Adrenal gland (tissue), 19 donors: ENCODE measurements at places on chromosomes 6 and 20.

DNA sequence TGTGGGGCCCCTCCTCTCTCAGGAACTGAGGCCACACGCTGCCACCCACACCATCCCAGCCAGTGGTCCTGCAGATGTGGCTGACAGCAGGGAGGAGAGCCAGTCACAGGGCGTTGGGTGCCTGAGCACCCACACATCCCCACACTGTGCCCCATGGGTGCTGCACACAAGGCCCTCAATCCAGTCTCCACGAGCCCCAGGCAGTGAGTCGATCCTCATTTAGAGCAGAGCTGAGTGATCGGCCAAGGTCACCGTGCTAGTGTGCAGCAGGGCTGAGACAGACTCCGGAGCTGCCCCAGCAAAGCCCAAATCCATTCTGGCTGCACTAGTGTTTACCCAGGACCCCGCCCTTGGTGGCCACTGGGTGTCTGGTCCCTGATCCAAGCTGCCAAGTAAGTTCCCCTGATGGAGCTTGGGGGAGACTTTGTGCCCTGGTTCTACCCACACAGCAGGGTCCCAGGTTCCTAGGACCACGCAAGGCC is 9.0 kb downstream of the C20orf203 start:
- no peak for DNase-seq

DNA sequence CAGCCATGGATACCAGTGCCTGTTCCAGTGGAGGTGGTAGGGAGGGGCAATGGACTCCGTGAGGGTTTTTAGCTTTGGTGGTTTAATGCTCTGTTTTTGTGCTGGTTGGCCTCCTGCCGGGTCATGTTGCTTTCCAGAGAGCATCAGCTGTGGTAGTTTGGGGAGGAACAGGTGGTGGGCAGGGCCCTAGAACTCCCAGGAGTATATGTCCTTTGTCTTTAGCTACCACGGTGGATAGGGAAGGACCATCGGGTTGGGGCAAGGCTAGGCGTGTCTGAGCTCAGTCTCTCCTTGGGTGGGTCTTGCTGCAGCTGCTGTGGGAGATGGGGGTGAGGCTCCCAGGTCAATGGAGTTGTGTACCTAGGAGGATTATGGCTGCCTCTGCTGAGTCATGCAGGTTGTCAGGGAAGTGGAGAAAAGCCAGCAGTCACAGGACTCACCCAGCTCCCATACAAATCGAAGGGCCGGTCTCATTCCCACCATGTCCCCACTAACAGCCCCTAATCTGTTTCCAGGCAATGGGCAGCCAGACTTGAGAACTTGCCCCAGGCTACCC is 38.9 kb downstream of the MRAP2 start:
- no peak for DNase-seq

DNA sequence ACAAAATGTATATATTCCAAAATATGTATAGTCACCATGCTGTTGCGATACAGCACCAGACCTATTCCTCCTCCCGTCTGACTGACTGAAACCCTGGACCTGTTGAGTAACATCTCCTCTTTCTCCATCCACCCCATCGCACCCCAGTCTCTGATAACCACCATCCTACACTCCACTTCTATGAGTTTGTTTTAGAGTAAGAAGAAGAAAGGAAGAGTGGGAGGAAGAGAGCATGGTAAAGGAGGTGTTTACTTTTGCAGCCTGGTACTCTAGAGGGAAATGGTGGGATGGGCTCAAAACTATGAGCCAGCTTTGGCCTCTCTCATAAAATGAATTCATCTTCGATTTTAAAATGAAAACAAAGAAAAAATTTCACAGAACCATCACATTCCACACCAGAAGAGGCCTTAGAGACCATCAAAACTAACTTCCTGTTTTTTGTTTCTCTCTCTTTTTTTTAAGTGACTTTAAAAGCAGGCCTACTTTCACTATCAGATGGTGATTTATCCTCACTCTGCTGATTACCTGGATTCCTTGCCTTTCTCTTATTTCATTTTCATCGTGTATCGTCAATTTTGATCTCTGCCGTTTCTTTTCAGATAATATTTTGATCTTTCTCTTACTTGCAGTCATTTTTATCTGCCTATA is 16.8 kb upstream of the FUCA2 start:
- DNase-seq = no peak

DNA sequence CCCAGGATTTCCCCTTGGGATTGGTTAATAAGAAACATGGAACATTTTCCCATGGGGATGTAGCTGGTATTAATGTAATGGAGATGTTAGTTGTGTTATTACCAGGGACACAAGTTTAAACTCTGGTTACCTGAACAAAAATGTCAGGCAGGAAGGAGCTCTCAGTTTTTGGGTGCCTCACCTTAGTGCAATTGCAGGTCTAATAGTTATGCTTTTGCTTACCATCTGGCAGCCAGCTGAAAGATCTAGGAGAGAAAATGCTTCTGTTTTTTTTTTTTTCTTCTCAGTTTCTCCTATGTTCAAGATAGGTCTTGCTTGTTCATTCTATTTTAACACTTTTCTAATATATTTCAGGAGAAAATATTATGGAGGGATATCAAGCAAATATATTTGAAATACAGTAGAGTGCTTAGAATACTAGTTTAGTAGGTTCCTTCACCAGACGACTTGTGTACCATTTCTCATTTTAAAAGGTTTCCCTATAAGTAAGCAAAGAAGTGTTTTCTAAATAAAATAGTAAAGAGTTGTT is 4.2 kb upstream of the UBE2J1 start:
- no peak for DNase-seq

DNA sequence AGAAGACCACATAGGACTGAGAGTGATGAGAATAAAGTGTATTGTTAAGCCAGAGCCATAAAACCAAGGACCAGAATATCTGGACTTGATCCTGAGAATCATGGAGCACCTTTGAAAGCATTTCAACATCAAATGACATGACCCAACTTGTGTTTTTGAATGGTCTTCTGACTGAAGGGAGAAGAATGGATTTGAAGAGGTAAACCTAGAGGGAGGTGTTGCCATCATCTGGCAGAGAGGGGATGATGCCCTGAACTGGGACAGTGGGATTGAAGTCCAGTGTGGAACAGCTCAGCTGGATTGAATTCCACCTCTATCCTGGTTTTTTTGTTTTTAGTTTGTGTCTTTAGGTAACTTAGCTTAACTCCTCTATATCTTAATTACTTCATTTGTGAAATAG is 570.0 kb downstream of the TBC1D32 start:
- DNase-seq = no peak

- DNase-seq = no peak
Observed at GRCh38 chr6:95690328-95690727, 113.0 kb downstream of the MANEA start.

DNA sequence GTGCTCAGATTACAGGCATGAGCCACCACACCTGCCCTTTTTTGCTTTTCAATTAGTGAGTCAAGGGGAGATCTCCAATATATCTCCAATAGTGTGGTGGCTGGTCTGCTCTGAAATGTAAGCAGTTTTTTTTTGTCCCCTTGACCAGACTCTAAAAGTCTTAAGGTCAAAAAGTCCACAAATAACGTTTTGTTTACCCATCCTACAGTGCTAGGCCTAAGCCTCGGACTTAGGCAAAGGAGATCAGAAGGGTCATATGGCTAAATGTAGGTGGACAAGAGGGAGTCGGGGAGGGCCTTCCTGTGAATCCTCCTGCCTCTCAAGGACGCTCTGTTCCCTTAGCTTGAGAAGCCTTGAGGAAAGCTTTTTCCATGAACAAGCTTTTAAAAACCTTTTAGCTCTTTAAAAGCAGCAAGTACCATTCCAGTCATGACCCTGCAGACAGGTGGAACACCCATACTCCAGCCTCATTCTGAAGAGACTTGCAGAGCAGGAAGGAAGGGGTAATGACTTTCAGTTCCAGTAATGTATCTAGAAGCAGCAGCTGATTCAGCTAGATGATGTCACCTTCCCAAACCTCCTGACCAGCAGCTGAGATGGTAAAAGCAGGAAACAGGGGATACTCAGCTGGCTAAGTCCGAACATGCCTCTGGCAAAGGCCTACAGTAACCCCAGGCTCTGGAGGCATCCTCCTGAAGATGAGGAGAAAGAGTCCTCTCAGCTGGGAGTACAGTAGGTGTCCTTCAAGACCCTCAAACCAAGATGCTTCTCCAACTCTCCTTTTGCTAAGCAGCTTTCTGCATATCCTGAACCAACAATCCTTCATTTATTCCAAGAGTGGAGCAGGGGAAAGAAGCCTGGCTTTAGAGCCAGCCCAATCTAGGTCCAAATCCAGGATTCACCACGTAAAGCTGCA is 23.6 kb downstream of the BCL2L1 start:
- peak; percentile 86 for DNase-seq

GRCh38 chr20:29740601-29740950 is 1516.9 kb upstream of the DEFB115 start:
- DNase-seq = no peak

- no peak for DNase-seq
Observed at GRCh38 chr6:88764081-88764480, 199.3 kb downstream of the RNGTT start.

DNA sequence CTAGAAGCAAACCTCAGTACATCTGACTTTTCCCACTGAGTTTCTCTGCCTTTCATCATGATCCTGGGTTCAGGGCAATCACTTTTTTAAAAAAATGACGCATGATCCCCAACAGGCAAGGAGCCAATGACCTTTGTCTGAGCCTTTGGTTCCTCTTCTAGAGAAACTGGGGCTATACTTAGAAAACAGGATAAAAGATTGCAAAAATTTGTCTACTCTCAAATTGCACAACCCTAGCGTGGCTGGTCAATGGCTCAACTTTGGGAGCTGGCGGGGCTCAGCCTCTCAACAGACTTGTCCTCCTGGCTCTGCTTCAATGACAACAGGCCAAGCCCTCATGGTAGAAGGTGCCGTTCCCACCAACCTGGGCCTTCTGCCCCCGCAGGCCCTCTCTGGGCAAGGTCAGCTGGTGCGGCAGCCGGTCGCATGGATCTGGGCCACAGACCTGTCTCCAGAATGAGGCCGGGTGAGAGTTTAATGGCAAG is 48.7 kb downstream of the PDYN start:
- peak; percentile 92 for DNase-seq

DNA sequence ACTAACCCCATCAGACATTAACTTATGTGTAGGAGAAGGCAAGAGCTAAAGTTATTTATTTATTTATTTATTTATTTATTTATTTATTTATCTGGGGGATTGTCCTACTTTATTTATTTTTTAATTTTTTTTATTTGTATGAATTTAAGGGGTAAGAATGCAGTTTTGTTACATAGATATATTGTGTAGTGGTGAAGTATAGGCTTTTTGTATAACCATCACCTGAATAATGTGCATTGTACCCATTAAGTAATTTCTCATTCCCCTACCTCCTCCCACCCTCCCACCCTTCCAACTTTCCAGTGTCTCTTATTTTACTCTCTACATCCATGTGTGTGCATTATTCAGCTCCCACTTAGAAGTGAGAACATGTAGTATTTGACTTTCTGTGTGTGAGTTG is 51.6 kb downstream of the SPTLC3 start:
- no peak for DNase-seq

GRCh38 chr6:20234136-20234535 is 21.9 kb upstream of the MBOAT1 start:
- DNase-seq = no peak

- peak; percentile 38 for DNase-seq
Observed at GRCh38 chr6:37686111-37686510, 11.6 kb downstream of the MDGA1 start.
